Neural progenitor cell (in vitro differentiated cells): ENCODE measurements at places on chromosomes 2 and 18.
A peak's percentile ranks its signal among the peaks of the same experiment; 100 is the strongest.

- DNase-seq, result no peak
These were observed 1.1 kb upstream of the SCN9A start for GRCh38 chr2:166376873-166377272.

GRCh38 chr2:168560817-168561499, 104.9 kb downstream of the CERS6 start:
- DNase-seq, result no peak

- DNase-seq, result no peak
These were observed 3.1 kb upstream of the ARID5A start for GRCh38 chr2:96533292-96534073.

GRCh38 chr2:100036793-100037192, 105.6 kb downstream of the AFF3 start:
- DNase-seq, result no peak

DNA sequence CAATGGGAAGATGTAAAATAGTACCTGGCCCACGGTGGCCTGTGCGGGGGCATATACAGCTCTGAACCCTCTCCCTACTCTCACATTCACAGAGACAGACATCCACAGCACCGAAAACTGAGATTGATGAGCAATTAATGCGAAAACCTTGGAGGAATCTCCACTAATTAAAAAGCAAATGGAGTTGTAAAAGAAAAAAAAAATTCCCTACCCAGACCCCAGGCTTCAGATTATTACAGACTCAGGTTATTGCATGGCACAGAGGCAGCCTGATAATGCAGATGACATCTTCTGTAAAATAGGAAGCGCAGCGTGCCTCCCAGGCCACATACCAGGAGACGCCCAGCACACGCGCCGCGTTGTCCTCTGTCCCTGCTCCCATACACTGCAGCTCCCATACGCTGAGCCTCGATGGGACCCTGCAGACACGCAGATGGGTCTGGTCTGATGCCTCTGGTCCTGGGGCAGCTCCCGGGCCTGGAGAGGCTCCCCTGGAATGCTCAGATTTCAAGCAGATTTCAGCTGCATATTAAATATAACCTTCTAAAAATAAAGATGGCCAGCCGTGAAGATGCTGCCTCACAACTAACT, 496.1 kb upstream of the MYT1L start:
- no peak for DNase-seq

DNA sequence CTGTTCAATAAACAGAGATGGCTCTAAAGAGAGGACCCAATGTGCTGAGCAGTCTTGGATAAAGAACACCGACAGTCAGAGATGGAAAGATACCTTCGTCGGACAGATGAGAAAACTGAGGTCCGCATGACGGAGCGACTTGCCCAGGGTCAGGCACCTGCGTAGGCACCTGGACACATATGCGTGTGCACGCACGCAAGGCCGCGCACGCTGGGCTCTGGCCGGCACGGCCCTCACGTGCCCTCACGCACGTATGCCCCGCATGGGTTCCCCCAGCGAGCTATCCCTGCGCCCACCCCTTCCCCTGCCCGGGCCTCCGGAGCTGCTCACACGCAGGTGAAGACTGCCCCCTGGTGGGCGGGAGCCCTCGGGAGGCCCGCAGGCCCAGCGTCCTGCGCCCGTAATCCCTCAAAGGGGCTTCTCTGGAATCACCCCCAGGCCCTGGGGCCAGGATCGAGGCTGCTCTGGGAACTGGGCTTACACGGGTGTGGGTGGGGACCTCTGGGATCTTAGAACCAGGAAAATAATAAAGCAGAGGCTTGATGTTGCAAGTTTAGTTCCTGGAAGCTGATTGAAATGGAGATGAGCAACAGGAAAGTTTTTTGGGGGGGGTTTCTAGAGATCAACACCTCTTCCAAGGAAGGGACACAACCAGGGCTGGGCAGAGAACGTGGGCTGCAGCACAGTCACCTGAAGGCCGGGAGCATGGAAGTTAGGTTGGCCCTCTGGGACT, 246.3 kb downstream of the TNS1 start:
- DNase-seq, result peak; percentile 94

GRCh38 chr18:78309307-78309706, 670.3 kb upstream of the SALL3 start:
- no peak for DNase-seq

DNA sequence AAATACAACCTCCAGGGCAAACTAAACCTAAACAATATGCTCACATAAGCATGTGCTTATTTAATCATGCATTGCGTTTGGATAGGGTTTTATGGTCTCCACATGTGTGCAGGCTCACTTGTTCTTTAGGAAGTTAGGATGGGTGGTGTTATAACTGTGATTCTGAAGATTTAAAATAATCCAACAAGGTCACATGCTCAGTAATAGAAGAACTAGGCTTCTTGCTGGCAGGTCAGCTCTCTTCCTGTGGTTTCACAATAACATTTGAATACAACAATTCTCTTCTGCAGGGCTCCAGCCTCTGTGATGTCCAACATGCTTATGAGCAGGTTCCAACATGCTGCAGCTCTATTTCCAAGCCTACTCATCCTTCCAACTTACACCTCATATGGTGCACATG, 84.0 kb downstream of the MYL12B start:
- DNase-seq, result no peak

- DNase-seq, result no peak
These were observed 976.3 kb downstream of the DSC3 start for GRCh38 chr18:30066288-30066687.

GRCh38 chr2:207037896-207038295, 98.6 kb downstream of the CPO start:
- no peak for DNase-seq

GRCh38 chr2:100286318-100286717, 36.0 kb downstream of the LONRF2 start:
- DNase-seq, result no peak

DNA sequence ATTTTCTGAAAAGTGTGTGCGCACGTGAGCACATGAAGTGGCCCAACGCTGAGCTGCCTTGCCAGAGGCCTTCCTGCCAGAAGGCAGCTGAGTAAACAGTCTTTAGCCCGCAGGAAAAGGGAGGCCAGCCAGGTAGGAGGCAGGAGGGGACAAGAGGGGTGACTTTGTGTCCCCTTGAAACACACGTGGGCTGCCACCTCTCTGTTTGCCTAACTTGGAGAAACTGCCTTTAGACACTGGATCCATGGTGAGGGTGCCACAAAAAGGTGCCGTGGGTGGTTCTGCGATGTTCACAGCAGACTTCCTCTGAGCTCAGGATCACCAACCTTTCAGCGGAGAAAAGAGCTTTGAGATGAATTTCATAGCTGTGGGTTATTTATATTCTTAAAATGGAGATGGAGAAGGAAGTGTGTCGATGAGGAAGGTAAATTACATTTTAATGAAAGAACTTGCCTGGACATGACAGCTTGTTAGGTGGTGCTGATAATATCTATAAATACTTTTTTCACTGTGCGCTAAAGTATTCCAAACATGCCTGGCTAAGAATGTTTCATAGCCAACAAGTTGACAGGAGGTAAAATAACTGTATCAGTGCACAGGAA, 36.6 kb upstream of the ASB1 start:
- no peak for DNase-seq

DNA sequence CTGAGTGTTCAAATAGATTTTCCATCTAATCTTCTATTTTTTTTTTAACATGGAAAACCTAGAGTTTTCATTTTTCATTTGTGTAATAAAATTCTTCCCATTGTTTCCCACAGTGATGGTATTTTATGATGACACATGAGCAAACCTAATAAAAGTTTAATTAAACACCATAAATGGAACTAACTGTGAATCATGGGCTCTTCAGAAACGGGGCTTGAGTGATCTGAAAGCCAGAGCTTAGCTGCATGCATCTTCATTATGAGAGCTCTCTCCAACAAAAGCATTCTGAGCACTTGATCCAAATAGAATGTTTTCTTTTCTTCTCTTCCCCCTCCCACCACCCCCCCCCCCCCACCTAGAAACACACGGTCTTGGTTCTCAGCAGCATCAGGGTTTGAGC, 82.1 kb upstream of the REV1 start:
- peak; percentile 23 for DNase-seq

DNA sequence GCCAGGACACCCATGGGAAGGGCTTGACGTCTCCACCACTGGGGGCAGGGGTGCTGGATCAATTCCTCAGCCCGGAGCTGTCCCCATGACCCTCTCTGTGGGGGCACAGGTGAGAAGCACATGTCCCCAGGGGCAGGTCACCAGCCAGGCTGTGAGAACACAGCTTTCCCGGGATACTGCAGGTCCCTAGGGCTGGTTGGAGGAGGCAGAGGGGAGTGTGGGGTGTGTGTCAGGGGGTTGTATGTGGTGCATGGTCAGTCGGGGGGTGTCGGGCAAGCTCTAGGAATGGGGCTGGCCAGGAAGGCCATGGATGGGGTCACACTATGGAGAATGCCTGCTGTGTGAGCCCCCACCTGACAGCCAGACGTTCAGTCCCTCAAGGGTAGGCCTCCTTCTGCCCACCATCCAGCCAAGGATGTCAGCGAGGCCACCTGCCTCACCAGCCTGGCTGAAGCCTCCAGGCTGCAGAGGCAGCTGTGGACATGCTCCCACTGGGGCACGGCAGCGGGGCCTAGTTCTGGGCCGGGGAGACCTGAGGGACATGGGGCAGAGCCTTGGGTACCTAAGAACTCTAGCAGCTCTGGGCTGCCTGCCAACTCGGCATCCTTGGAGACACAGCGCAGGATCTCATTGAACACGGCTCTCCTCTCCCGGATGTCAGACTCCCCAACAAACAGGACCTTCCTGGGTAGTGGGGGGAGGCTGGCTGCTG, 10.3 kb downstream of the HS1BP3 start:
- no peak for DNase-seq

DNA sequence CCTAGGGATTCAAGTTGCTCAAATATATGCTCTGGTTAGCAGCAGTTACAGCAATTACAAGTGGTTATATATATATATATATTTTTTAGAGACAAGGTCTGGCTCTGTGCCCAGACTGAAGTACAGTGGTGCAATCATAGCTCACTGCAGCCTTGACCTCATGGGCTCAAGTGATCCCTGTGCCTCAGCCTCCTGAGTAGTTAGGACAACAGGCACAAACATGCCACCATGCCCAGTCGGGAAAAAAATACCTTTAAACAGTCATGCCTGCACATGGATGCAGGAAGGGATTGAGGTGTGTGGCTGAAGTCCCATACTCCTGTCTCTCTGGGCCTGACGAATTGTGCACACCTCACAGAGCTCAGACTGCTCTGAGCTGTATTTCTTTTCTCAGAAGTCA, 19.6 kb upstream of the DNAH7 start:
- DNase-seq, result no peak

- no peak for DNase-seq
These were observed 70.0 kb downstream of the TWSG1 start for GRCh38 chr18:9404565-9405060.

- no peak for DNase-seq
These were observed 374.1 kb downstream of the LRATD1 start for GRCh38 chr2:15006667-15007066.

GRCh38 chr2:120344976-120345581, 857 bp upstream of the INHBB start:
- peak; percentile 63 for DNase-seq

DNA sequence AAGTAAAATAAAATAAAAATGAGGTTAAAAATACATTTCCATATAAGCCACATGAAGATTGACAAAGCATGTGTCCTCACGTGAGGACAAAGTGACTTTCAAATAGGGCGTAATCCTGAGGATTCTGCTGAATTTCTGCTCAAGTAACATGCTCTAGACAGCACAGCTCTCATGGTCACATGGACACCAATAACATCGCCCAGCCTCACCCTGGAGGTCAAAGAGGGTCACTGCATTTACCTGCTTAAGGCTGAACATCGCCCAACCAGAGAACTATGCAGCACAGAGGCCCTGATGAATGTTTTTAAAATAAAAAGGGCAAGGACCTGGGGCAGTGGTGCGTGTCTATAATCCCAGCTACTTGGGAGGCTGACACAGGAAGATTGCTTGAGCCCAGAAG, 30.2 kb downstream of the TGFBRAP1 start:
- DNase-seq, result peak; percentile 25

- DNase-seq, result no peak
These were observed 454.2 kb upstream of the HNRNPA3 start for GRCh38 chr2:176758426-176758825.

DNA sequence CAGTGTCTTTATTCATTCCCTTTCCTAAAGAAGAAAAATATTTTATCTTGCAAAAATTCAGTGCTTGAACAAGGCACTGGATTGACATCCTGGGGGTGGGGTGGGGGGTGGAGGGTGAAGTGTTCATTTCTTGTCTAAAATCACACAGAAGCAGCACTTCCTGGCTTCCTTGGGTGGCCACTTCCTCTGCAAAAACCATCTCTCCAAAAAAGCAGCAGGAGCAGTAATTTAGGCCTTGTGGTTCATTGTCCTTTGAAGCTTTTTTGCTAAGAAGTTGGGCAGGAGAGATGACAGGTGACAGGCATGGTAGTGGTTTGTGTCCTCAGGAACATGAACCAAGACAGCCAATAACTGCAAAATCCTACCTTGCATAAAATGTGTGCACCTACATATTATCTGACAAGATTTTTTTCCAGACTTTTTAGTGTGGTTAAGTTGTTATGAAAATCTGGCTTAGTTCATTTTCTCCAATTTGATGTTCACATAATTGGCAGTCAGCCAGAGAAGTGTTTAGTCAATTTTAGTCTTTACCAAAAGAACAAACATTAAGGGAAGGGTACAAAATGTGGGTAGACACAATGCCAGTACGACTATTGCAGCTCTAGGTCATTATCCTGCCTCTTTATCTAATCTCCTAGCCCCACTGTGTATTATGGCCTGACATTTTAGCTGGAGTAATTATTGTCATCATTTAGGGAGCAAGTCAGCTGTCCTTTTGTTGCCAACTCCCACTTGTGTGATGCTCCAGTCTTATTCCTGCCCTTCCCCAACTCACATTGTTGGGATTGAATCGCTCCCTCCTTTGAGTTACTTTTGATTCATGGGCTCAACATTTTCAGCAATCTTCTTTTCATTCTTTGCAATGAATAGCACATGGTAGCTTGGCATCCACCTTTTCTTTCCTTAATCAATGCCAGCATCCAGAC, 177.2 kb downstream of the MYO3B start:
- DNase-seq, result peak; percentile 28

DNA sequence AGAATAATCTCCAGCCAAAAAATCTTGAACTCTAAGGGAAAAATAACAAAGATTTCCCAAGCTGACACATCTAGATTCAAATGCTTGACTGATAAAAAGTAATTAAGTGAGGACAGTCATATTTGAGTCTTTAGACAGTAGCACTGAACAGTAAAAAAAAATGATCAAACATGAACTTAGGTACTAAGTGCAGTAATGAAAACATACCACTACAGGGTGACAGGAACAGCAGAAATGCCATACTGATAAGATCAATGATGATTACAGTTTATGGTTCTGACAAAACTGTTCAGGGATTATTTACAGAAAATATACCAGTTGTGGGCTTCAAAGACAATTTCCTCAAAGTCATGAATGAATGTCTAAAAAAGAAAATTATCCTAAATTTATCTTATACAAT, 80.3 kb downstream of the OSBPL1A start:
- no peak for DNase-seq

- peak; percentile 48 for DNase-seq
These were observed 85.1 kb downstream of the UGP2 start for GRCh38 chr2:63926815-63927214.

GRCh38 chr2:233841183-233841582, 13.2 kb downstream of the HJURP start:
- no peak for DNase-seq
